ENCODE measurements at places on chromosomes 12 and 14.

DNA sequence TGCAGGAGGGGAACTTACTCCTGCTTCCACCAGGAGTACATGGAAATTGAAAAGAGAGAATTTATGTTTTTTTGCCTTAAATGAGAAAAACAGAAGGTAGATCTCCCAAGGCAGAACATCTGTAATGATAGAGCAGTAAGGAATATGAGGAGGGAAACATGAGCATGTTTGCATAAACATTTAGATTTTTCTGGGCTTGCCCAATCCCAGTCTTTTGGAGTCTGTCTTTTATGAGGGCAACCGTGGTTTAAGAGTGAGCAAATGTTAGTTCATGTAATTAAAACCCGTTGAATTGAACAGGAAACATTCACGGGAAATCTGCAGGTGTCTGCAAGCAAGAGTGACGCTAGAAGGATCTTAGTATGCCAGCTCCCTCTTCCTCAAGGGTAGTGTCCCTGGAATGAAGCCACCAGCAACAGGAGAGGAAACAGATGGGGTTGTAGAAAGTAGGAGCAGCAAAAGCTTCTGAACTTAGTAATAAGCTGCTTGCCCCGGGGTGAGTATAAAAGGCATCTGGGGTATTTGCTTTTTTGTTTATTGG is 79.3 kb downstream of the ARF6 start:
- DNase-seq: peak; percentile 79

- DNase-seq: no peak
Observed at GRCh38 chr12:124548854-124549378, 18.5 kb downstream of the NCOR2 start.

GRCh38 chr14:70670992-70671651 is 29.4 kb downstream of the TTC9 start:
- no peak for DNase-seq

DNA sequence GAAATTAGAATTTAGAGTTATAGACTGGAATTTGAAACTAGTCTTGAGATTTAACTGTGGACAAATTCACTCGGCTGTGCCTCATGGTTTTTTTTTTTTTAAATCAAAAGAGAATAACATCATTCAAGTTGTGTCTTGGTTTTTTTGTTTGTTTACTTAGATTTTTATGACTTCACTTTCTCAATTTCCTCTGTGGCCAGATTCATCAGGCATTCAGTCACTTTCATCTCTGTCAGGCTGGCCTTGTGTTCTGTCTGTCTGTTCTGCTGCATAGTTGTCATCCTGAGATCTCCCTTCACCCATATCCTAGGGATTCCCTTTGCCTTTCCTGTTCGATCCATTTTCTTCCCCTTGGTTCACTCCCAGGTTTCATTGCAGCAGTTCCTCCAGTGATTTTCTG is 10.0 kb downstream of the MARK3 start:
- no peak for DNase-seq

DNA sequence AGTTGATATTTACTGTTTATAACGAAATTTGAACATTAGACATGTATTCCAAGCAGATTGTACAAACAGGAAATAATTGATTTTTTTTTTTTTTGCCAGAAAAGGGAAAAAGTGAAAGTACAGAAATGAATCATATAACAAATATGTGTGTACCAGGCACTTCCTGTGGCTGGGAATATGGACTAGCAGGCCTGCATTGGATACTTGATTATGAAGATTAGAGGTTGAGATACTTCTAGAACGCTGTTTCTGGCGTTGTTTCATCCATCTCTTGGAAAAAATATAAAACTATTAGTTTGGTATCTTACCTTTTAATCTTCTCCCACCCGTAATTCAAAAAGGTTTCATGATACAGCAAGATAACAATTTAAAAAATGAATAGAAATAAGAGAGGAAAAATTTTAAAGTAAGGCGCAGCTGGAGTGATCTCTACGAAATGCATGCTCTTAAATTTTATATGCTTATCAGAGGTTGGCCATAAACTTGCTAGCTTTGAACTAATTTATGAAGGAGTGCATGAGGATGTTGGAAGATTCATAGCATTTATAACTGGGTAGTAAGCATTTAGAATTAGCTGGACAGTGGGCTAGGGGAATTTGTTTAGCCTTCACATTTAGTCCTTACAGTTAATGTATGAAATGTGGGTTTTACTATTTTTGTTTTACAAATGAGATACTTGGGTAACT is 90.8 kb downstream of the AEBP2 start:
- no peak for DNase-seq

DNA sequence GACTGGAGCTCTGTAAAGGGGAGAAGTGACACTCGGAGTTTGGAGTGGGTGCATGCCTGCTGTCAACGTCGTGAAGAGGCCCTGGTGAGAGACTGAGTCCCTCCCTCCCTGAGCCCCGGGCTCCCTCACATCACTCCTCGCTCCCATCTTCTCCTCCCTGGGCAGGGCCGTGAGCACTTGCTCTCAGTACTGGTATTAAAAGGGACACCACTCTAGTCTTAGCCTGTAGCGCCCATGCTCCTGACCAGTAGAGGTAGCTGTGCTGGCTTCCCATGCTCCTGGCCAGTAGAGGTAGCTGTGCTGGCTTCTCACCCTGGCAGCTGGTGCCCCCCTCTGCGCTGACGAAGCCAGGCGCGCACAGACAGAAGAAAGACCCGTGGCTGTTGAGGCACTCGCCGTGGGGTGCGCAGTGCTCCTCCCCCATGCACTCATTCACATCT is 14.7 kb downstream of the ISCA2 start:
- DNase-seq: peak; percentile 39

GRCh38 chr12:4272424-4273272 is 914 bp upstream of the CCND2 start:
- no peak for DNase-seq

- DNase-seq: no peak
Observed at GRCh38 chr12:84336231-84336630, 576.4 kb downstream of the SLC6A15 start.

- DNase-seq: no peak
Observed at GRCh38 chr12:120497524-120498150, 1.7 kb downstream of the DYNLL1 start.

GRCh38 chr14:74658535-74659131 is 46.6 kb upstream of the LTBP2 start:
- no peak for DNase-seq

- DNase-seq: no peak
Observed at GRCh38 chr12:112341046-112341825, 41.0 kb downstream of the HECTD4 start.

DNA sequence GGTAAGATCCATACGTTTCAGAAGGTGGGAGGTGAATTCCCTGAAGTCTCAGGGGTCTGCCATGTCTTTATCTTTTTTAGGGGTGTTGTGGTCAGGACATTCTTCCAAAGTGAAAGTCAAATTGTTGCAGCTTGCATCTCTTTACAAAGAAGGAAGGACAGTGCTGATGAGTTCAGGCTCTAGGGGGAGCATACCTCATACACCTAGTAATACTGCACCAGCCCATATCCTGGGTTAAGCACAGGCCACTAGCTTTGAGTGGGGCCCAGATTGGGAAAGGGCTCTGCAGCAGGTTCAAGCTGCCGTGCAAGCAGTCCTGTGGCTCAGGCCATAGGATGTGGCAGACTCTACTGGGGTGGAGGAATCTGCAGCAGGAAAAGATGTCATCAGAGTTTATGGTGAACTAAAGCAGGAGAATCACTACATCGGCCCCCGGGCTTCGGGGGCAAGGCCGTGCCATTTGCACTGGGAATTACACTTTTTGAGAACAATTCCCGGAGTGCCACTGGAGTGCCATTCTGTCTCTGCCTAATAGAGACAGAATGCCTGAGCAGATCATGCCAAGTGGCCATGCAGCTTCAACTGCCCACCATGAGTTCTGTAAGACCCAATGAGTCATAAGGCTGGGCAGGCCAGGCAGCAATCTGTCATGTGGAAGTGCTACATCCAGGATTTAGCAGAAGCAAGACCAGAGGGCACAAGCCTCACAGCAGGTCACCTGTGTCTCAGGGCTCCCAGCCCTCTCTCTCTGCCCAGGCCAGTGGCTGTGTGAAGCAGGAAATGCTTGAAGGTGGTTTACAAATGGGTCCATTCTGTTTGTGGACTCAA is 32.3 kb downstream of the DIO3 start:
- no peak for DNase-seq

- DNase-seq: no peak
Observed at GRCh38 chr12:100926669-100927248, 132.2 kb downstream of the ANO4 start.

DNA sequence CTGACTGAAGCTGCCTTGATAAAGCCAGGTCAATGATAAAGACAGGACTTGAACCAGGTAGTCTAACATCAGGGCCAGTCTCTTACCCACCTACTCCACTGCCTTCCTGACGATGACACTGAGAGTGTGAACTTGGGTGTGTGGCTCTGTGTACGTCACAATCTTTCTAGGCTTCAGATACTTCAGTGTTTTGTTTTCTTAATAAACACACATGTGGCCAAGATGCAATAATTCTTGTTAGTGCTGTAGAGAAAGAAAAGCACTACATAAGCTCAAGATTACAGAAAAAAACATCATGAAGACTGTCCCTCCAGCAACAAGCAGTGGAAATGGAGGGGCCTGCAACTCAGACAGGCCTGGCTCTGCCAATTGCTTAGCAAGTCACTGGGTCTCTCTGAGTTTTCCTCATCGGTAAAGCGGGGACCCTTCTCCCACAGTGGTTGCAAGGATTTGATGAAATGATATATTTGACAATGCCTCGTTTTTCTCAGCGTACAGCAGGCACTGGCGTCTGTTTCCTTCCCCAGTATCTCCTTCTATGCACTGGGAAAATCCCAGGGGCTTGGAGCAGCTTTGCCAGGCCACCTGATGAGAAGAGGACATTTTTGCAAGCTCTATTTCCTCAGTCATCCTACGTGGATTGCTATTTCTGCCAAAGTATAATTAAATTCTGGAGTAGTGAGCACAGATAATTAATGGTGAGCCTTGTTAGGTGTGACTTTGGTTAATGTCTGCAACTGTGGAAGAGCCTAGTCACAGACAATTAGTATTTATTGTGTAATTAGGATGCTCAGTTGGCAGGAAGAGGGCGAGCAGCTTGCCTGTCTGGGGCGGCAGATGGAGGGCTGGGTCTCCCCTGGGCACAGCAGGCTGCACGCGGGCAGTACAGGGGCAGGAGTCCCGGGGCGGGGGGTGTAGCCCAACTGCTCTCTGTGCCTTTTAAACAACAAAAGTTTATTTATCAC is 55.8 kb upstream of the CHGA start:
- peak; percentile 63 for DNase-seq

DNA sequence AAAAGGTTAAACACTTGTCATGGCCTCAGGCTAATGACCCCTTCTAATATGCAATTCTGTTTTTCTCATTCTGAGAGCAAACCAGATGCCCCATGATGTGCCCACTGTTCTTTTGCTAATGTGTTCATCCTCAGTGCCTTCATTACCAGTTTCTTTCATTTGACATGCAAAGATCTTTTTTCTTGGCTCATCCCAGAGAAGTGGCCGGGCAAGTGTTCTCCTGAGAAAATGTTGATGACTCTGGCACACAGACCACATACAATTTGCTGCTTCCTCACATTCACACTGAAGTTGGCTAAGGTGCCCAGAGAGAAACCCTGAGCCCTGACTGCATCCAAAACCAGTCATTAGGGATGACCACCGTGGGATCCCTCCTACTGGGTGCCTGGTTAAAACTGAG is 833.3 kb downstream of the DIO2 start:
- no peak for DNase-seq

- DNase-seq: no peak
Observed at GRCh38 chr14:100737526-100737925, 10.8 kb downstream of the DLK1 start.

GRCh38 chr12:32110417-32110816 is 3.8 kb downstream of the BICD1 start:
- DNase-seq: no peak

DNA sequence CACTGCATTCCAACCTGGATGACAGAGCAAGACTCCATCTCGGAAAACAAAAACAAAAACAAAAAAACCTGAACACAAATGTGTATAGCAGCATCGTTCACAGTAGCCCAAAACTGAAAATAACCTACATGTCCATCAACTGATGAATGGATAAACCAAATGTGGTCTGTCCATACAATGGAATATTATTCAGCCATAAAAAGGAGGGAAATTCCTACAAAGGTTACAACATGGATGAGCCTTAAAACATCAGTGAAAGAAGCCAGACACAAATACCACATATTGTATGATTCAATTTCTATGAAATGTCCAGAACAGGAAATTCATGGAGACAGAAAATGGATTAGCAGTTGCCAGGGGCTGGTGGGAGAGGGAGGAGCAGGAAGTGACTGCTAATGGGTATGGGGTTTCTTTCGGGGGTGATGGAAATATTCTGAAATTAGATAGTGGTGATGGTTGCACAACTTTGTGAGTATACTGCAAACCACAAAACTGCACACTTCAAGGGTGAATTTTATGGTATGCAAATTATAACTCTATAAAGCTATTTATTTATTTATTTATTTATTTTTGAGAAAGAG is 4.0 kb downstream of the MYL2 start:
- DNase-seq: no peak

- no peak for DNase-seq
Observed at GRCh38 chr12:112978163-112979040, at the start of gene OAS2. TSS of gene OAS2 (plus strand) at chr12:112978519. CDS start at chr12:112978609, 90 bp downstream.

- no peak for DNase-seq
Observed at GRCh38 chr12:79688376-79689060, 2.2 kb downstream of the PAWR start.

DNA sequence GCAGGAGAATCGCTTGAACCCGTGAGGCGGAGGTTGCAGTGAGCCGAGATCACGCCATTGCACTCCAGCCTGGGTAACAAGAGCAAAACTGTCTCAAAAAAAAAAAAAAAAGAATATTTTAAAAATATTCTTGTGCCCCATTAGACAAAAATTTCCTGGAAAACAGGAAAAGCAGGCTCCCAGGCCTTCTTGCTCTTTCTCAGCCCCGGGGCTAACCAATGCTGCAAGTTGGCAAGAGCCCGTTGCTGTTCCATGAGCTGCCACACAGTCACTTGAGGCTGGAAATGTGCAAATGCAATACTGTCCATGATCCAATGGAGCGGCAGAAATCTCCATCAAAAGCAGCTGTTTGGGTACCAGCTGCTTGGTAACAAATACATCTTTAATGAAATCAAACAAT is 994.7 kb downstream of the VRK1 start:
- DNase-seq: no peak

DNA sequence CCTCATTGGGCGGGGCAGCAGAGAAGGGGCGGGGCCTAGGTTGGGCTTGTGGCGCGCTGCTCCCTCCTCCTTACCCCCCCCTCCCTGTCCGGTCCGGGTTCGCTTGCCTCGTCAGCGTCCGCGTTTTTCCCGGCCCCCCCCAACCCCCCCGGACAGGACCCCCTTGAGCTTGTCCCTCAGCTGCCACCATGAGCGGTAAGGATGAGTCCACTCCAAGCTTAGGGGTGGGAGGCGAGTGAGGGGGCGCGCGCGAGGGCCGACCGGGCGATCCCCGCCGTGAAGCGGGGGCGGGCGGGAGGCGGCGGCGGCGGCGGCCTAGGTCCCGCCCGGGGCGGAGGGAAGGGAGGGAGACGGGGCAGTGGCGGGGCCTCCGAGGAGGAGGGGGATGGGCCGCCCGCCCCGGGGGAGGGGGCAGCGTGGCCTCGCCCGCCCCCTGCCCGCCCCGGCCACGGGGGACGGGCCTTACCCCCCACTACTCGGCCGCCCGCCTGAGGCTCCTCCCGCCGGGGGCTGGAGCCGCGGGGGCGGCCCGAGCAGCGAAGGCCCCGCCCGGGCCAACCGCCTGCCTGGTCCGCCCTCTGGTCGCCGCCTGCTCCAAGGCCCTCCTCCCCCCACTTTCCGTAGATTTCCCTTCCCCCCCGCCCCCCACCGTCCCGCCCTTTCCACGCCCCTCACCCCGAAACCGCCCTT is at the start of gene SP1:
Gene SP1, plus strand, starts transcription at position 73 of the 690 bp plus-strand sequence. Its CDS starts 116 bp downstream, at position 189.
- DNase-seq: peak; percentile 67

- no peak for DNase-seq
Observed at GRCh38 chr12:122452701-122453285, 30.3 kb upstream of the CLIP1 start.
